HuH-7.5 (cell line): ENCODE measurements at places on chromosomes 6 and 20.

DNA sequence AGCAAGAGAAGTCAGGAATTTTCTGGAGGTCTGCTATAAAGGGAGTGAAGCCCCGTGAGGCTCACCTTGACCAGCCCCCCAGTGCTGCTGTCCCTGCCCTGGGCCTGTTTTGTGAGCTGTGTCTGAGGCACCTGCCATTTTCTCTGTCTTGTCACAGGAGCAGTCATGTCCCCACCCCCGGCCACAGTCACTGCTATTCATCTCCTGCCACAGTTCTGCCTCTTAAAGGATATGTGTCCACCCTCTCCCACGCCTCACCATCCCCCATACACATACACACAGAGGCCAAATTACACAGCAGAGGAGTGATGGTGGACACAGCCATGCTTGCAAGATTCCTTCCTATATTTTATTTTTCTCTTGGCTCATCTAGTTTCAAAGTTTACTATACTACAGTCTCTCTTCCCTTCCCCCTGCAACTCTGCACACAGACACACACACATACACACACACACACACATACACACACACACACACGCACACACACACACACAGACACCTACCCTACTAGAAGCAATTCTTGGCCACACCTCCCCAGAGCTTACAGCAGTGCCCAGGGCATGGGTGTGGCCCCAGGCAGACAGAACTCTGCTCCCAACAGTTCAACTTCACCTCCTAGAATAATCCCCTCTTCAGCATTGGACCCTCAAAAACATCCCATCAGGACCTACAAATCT is 68.7 kb upstream of the TAB2 start:
- DNase-seq: no peak

DNA sequence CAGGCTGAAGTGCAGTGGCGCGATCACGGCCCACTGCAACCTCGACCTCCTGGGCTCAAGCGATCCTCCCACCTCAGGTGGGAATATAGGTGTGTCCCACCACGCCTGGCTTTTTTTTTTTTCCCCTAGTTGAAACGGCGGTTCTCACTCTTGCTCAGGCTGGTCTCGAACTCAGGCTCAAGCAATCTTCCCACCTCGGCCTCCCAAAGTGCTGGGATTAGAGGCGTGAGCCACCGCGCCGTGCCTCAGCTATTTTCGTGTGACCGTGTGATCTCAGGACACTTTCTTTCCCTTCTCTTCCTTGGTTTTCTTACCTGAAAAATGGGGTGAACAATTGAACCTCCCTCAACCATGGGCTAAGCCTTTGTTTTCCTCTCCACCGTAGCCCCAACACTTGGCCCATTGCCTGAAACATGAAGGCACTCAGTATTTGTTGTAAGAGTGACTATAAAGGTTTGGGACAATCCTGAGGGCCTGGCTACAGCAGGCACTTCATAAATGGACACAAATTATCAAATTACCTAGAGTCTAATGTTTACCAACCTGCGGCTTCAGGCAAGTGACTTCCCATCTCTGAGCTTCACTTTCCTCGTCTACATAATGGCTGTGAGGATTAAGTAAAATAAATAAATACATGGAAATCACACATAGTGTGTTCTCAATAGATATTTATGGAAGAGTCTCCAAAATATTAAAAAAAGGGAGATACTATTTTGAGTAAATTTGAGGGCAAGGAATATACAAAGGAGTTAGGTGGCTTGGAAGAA is 31.4 kb upstream of the ID1 start:
- no peak for DNase-seq

GRCh38 chr20:48702455-48702913 is 125.3 kb downstream of the PREX1 start:
- no peak for DNase-seq

GRCh38 chr6:108596956-108597355 is 36.2 kb downstream of the FOXO3 start:
- no peak for DNase-seq

DNA sequence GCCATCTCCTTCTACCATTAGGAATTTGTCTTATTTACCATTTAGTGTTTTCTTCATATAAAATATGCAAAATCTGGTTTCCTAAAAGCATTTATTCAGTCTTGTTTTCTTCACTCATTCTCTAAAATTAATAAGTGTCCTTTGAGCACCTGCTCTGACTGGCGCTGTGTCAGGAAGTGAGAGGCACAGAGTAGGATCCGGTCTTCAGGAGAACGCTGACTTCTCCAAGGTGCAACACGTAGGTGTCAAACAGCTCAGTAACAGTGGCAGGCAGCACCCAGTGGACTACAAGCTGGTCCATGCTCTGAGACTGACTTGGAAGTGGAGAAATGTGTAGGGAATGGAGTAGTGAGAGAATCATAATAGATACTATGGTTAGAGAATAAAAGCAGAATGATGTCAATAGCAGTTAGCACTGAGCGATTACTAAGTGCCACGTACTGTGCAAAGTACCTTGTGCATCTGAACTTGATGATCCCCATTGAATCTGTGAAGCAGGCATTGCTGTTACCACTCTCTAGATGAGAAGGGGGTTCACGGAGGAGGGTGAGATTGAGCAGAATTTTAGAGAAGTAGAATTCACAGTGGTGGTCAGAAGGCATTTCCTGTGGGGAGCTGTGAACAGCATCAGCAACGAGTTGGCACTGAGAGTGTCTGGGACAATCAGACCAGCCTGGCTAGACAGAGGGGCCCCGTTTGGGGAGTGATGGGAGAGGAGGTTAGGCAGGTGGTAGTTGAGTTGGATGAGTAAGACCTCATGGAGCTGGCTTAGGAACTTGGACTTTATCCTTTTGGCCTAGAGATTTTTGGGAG is 569.8 kb downstream of the QKI start:
- DNase-seq: no peak

DNA sequence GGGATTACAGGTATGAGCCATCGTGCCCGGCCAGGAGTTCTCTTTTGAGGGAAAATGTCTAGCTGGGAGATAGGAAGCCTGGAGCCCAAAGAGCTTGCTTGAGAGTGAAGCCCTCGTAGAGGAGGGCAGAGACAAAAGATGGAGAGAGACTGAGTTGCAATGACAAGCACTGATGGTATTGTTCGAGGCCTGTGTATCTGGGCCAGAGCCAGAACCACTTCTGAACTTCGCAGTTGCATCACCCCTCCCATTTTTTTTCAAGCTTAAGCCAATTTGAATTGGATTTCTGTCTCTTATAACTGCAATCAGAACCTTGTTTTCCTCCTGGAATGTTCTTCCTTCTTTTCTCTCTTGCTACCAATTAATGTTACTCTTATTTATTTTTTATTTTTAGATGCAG is 83.1 kb downstream of the KCNB1 start:
- DNase-seq: no peak

DNA sequence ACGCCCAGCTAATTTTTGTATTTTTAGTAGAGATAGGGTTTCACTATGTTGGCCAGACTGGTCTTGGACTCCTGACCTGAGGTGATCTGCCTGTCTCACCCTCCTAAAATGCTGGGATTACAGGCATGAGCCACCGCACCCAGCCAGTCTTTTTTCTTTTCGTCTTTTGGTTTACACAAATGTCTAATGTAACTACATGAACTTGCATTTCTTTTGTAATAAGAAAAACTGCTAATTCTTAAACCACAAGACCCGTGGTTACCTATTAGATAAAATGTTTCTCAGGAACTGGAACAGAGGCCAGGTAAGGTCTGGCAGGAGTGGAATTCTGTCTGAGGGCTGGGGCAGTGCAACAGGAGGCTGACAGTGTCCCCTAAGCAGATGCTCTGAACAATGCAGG is 32.7 kb upstream of the GSTA3 start:
- DNase-seq: no peak

GRCh38 chr20:21219686-21220085 is 83.4 kb upstream of the XRN2 start:
- DNase-seq: no peak

GRCh38 chr6:14965424-14966075 is 280.3 kb upstream of the JARID2 start:
- no peak for DNase-seq

GRCh38 chr20:31494131-31494530 is 19.0 kb downstream of the REM1 start:
- DNase-seq: no peak

GRCh38 chr20:43658069-43658722 is 8.7 kb upstream of the MYBL2 start:
- DNase-seq: peak; percentile 35

DNA sequence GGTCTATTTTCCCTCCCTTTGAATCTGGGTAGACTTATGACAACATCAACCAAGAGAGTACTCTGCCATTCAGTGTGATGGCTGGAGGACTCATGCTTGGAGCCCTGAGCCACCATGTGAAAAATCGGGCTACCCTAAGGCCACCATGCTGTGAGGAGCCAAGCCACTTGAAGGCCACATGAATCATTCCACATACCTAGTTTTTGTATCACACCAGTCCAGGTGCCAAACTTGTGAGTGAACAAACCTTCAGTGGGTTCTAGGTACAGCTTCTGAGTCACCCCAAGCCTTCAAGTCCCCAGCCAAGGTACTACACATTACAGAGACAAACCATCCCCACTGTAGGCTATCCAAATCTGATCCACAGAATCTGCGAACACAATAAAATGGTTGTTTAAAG is 37.4 kb upstream of the E2F3 start:
- DNase-seq: no peak

- DNase-seq: no peak
Observed at GRCh38 chr20:39775110-39775509, 813.0 kb downstream of the DHX35 start.

GRCh38 chr6:112626468-112627082 is 279.4 kb downstream of the RFPL4B start:
- DNase-seq: no peak

GRCh38 chr6:13684855-13685254 is 26.8 kb downstream of the RANBP9 start:
- DNase-seq: no peak

DNA sequence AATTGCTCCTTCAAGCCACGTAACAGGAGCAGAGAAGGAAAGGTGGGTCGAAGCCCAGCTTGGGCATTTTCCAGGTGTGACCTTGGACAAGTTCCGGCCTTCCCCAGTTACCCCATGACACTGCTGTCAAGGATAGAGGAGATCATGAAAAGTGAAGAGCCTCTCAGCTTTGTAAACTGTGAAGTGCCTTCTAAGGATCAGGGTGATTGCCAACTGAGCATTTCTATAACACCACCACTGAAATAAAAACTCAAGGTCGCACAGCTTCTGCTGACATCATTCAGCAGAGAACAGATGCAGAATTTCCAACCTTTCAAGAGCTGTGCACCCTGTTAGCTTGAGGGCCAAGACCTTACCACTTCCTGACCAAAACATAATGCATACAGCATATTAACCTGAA is 24.0 kb upstream of the ZMYND8 start:
- no peak for DNase-seq

DNA sequence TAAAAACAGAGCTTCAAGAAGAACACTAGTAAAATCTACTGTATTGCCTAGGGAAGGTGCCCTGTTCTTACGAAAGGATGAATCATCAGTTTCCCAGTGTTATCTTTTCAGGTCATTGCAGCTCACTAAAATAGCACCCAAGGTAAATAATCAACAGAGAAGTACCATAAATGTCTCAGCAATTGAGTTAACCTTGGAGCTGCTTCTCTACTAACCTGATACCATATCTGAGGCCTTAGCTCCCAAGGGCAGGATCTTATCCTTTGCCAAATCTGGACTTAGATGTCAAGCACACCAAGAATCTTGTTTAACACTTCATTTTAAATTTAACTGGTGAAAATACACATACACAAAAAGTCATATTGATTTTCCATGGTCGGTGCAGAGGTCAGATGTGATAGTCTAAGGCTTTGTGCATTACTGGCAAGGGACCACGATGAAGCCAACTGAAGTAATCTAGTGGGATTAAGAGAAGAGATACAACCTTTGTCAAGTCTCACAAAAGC is 81.5 kb downstream of the EDN1 start:
- DNase-seq: peak; percentile 8

DNA sequence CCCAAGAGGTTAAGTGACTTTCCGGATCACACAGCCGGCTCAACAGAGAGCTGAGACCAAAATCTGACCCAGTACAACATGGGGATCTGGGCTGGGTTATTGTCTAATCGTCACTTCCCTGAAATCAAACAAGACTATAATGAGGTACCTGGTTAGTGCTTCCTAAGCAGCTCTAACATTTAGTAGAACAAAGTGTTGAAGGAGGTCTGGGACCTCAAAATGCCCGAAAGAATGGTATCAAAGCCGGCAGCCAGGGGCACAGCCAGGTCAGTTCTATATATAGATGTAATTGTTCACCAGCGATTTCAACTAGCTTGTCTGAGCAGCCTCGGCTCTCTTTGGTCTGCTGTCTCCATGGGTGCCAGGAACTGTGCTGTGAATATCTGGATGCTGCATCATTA is 245.5 kb upstream of the ECI2 start:
- DNase-seq: no peak

GRCh38 chr6:44235891-44236516 is 10.9 kb upstream of the HSP90AB1 start:
- DNase-seq: no peak

- no peak for DNase-seq
Observed at GRCh38 chr20:7470912-7471311, 469.3 kb downstream of the HAO1 start.

GRCh38 chr6:45630801-45631200 is 253.1 kb upstream of the SUPT3H start:
- DNase-seq: no peak

- DNase-seq: no peak
Observed at GRCh38 chr6:131250936-131251335, 115.7 kb downstream of the AKAP7 start.

- DNase-seq: no peak
Observed at GRCh38 chr6:107811591-107812218, 12.4 kb downstream of the SCML4 start.

- no peak for DNase-seq
Observed at GRCh38 chr20:1538655-1539054, 18.9 kb downstream of the SIRPD start.

DNA sequence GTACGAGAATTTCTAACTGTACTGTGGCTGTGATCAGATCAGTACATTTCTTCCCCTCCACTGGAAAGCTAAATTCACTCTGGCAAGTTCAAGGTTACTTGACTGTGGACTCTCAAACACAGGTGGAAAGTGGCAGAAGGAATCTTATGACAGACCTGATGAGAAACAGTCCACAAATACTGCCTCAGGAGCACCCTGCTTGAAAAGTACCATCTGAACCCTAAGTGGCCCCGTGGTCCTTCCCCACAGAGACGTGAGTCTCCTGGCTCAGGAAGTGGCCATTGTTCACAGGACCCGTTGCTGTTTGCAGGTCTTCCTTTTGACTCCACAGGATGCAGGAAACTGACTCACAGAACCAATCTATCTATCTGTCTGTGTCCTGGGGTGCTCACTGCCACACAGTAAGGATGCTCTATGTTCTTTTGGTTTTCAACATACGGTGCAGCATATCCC is 47.5 kb upstream of the NHSL1 start:
- no peak for DNase-seq

DNA sequence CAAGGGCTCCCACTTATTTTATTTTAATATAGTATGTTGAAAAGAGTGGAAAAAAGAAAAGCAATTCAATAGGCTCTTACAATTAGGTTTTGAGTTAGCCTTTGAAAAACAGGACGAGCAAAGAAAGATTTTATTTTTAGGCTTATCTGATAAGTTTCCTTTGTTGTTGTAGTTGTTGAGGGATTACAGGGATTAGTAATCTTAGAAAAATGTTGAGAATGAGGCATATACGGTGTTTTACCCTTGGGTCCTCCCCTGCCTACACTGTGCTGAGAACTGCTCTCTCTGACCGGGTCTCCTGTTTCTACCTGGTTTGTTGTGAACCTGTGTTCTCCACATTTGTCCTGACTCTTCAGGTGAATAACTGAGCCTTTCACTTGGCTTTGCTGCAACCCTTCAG is 16.7 kb downstream of the TRAPPC3L start:
- no peak for DNase-seq

GRCh38 chr20:37513779-37514359 is 7.2 kb upstream of the NNAT start:
- DNase-seq: no peak

GRCh38 chr6:282867-283416 is 9.3 kb upstream of the DUSP22 start:
- no peak for DNase-seq
